Motor neuron (in vitro differentiated cells): ENCODE measurements at places on chromosomes 2 and 18.
A peak's percentile ranks its signal among the peaks of the same experiment; 100 is the strongest.

- no peak for ATAC-seq
These were observed 49.3 kb downstream of the TMX3 start for GRCh38 chr18:68665628-68666027.

DNA sequence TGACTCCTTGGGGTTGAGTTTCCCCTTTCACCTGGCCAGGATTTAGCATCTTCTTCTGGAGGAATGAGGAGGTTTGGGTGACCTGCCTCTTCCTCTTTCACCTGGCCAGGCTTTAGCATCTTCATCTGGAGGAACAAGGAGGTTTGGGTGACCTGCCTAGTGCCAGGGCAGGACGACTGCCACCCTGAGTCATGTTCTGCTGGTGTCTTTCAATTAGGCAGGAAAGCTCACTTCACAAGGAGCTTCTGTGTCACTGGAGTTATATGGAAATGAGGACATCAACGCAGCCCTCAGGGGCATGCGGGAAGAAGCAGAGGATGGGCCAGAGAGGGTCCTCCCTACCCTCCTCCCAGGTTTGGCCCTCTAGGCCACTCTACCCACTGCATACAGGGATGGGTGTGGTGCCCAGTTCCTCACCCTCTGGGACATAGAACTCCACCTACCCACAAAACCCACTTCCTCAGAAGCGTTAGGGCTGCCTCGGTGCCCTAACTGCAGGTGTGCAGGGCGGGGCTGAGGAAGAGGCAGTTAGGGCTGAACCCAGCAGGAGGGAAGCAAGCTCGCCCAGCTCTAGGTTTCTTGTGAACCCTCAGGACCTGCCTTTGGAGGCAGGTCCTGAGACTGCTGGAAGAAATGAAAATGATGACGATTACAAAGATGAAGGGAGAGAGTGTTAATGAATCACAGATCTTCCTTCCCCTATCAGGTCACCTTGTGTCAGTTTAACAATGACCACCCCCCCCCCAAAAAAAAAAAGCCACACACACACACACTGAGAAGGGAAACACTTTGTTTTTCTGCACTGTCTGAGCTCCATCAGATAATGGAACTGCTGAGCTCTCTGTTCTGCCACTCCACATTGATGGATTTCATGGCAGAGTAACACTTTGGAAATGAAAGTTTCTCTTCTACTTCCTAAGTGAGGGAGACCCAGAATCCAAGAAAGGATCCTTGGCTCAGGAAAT is 71.0 kb downstream of the ARL4C start:
- ATAC-seq, result no peak

DNA sequence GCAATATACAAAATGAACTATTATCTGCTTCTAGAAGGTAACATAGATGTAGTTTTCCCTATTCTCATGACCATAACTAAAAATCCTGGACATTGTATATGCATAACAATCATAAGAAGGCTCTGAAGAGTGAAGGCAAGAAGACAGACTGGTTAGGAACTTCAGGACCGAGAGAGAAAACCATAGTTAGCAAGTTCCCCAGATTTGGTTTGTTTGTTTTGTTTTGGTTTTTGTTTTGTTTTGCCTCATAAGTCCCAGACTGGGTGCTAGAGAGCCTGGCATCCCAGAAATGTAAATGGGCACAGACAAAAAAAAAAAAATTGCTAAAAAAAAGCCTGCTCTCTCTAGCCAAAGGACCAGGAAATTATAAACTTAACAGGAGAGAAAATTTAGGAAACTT is 192.2 kb upstream of the FBXO11 start:
- ATAC-seq, result no peak

GRCh38 chr18:79583426-79583825 is 96.2 kb upstream of the CTDP1 start:
- ATAC-seq, result no peak

GRCh38 chr18:49949951-49950395 is 136.6 kb upstream of the ACAA2 start:
- no peak for ATAC-seq

GRCh38 chr2:219369447-219369861 is 18.3 kb downstream of the DNPEP start:
- peak; percentile 60 for ATAC-seq

DNA sequence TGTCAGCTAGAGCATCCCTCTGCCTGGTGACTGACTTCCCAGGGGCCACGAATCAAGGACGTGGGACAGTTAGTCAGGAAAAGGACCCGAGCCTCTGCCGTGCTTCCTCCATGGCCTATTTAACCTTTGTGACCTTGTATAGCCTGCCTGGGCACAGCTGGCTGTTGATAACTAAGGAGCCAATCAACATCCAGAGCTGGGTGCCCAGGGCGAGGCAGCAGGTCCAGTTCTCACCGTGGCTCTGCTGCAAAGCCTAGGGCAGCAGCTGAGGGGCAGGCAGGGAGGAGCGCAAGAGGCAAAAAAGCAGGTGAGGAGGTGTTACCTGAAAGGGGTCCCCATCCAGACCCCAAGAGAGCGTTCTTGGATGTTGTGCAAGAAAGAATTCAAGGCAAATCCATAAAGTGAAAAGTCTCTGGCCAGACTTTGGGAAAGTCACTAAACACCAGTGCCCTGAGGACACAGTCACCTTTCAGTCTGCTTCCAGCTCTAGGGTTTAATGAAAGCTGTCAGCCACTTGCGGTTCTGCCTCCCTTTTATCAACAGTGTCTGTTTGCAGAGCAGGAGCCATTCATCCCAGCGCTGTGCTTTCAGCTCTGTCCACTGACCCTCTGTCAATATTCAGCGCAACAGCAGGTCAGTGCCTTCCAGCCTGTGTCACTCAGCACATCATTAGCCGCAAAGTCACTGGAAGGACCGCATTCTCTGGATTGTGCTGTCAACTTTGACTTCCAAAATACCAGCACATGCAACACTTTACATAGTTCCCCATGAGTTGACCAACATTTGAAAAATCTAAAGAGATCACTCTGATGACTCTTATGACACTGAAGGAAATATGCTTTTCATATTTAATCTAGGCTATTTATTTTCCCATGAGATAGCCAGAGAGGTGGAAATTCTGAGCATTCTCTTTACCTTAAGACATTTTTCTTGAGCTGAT is 38.6 kb upstream of the ASAP2 start:
- ATAC-seq, result no peak

- ATAC-seq, result no peak
These were observed 33.2 kb upstream of the FOSL2 start for GRCh38 chr2:28359222-28360057.

GRCh38 chr2:9813312-9814128 is 29.8 kb upstream of the TAF1B start:
- ATAC-seq, result peak; percentile 95

DNA sequence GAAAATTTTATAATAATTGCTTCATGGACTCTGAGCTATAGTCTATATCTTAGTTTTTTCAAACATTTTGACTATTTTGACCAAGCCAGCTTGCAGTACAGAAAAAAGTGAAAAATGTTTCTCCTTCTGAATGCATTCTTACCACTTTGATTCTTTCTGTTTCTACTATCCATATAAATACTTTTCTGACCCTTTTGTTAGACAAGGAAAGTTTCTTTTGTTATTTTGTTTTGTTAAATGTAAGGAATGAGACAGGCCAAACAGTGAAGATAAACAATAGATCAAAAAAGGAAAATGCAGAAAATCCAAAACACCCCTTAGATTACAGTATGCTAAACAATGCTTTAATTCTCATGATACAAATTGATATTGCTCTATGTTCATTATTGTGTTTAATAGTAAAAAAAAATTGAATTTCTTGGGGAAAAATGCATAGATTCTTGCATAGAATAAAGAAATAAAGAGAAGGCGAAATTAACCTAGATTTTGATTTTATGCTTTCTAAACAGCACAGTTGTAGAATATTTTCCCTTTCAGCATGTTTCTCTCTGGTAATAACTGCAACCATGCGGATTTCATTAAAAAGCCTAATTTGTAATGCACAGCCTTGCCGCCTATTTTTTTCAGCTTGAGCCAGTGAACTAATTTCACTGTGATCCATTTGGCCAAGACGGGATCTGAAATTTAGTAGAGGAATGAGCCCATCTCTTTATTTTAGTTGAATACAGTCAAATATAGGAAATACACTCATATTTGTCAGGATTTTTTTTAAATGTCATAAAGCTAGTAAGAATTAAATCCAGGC is 976 bp downstream of the TNFAIP6 start:
- ATAC-seq, result no peak

DNA sequence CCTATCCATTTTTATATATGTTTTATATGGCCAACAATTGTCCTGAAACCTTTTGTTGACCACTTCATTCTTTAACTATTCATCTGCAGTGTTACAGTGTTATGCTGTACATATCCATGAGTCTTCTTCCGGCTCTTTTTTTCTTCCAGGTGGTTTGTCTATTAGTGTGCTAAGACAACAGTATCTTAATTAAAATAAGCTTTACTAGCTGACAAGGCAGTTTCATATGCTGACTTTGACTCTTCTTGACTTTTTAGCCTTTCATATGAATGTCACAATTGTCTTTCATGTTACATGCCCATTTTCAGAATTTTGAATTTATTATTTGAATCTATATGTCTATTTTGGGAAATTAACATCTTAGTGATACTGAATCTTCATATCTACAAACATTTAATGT is 1249.0 kb downstream of the DPP10 start:
- ATAC-seq, result no peak

GRCh38 chr2:196486146-196486545 is 153.4 kb upstream of the CCDC150 start:
- no peak for ATAC-seq

DNA sequence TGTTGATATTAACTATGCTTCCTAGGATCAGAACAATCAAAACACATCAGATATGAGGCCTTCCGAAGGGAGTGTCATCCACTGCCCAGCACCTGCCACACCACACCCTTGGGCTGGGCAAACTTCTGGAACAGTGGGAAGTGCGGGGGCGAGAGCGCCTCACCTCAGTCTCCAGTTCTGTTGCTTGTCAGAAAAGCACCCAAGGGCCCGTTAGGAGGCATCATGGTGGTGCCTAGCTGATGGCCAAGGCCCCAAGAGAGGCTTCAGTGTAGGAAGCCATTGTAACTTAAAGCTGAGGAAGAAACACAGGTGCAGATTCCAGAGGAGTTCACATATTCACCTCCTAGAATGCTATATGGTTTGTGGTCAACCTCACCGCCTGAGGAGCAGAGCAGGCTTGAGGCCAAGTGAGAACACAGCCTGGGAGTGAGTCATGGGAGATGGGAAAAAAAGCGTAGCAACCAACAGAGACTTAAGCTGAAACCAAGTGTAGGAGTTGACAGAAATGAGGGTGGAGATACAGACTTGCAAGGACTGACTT is 85.1 kb upstream of the ATL2 start:
- ATAC-seq, result no peak

DNA sequence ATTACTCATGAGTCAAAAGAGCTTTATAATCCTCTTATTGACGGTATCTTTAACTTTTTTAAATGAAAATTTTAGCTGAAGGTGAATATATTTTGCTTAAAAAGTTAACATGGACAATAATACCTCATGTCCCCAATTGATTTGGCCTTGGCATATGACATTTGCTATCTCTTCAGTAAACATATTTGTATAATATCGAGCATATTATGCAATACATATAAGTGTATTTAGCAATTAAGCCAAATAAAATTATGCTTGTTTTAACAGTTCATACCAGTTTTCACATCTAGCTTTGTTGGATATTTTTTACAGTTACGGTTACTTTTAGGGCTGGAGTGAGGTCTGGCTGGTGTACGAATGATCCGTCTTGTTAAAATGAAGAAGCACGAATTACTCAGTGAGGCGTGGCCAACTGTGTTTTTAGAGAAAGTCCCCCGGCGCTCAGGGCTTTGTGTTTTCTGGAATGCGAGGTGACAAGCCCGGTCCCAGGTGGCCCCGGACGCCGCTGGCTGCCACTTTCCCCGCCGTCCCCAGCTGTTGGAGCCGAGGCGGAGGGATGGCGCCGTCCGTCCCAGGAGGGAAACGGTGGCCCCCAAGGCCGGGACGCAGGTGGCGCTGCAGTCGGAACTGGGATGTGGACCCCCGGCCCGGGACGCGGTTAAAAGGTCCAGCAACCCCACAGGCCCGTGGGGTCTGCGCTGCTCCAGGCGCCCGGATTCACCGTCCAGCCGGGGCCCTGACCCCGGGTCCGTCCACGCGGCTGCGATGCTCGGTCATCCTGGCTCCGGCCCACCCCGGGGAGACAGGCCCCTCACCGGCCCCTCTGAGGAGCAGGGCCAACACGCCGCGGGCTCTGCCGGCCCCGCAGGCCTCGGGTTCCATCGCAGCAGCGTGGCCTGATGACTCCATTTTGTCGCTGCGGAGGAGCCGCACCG is 41.3 kb downstream of the TMEM18 start:
- no peak for ATAC-seq

- no peak for ATAC-seq
These were observed 30.5 kb downstream of the B3GNT7 start for GRCh38 chr2:231425811-231426703.

GRCh38 chr18:79883461-79884293 is 67.8 kb downstream of the SLC66A2 start:
- no peak for ATAC-seq

GRCh38 chr18:681985-682384 is 24.5 kb downstream of the TYMS start:
- ATAC-seq, result no peak

GRCh38 chr2:36770542-36771287 is 74.2 kb downstream of the VIT start:
- ATAC-seq, result no peak

DNA sequence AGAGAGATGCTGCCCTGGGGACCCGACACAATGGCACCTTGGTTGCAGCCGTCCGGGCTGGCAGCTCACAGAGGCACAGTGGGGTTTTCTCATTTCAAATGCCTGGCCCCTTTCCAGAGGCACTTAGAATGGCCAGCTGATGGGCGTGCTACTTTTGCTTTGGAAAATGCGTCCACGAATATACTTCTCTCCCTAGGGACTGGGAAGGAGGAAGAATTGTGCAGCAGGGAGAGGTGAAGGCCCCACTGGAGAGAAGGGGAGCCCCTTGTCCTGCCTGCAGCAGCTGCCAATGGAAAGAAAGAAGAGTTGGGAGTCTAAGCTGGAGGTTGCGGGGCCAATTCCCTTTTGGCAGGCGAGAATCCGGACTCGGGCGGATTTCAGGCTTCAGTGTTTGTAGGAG is 1.1 kb upstream of the MAL start:
- no peak for ATAC-seq
